ENCODE measurements at places on chromosomes 6 and 20. TPM values are rescaled to one million over a fixed set of nuclear protein-coding genes. Genes with fewer than 3 reads are reported as not detected.

Gene OPRL1
- total RNA-seq = 5.0 TPM

Gene SDC4
- 24.7 TPM for total RNA-seq

Gene GINS1
- 40.0 TPM for total RNA-seq

Gene STX11
- not detected for total RNA-seq

Gene TMEM74B
- total RNA-seq = not detected

Gene ANGPT4
- not detected for total RNA-seq

Gene CPXM1
- 47.0 TPM for total RNA-seq

Gene SNPH
- 2.4 TPM for total RNA-seq

Gene SLC32A1
- not detected for total RNA-seq

Gene HFE
- 2.3 TPM for total RNA-seq

Gene COL20A1
- total RNA-seq = not detected

Gene TXLNB
- total RNA-seq = not detected

Gene POM121L2
- total RNA-seq = not detected

Gene LST1
- total RNA-seq = not detected

Gene SLC22A2
- not detected for total RNA-seq

Gene RFX6
- total RNA-seq = not detected

Gene THBD
- total RNA-seq = not detected

Gene SYCP2
- 8.6 TPM for total RNA-seq

Gene EYA2
- total RNA-seq = not detected

Measured in G401 (cell line).